ENCODE measurements at places on chromosomes 4 and X. TPM values are rescaled to one million over a fixed set of nuclear protein-coding genes. Genes with fewer than 3 reads are reported as not detected.

GPRIN3 gene
- total RNA-seq, result 0.94 TPM

F8A1 gene
- total RNA-seq, result 12.6 TPM

PDLIM5 gene
- 48.8 TPM for total RNA-seq

ZAR1 gene
- 0.23 TPM for total RNA-seq

CHRNA9 gene
- total RNA-seq, result not detected

DDX60 gene
- total RNA-seq, result 16.7 TPM

TKTL1 gene
- total RNA-seq, result not detected

SLC34A2 gene
- 1.6 TPM for total RNA-seq

PNPLA4 gene
- total RNA-seq, result 9.2 TPM

ASB9 gene
- 9.6 TPM for total RNA-seq

VEGFC gene
- total RNA-seq, result 11.0 TPM

ARMCX2 gene
- 29.4 TPM for total RNA-seq

DOK7 gene
- total RNA-seq, result 0.51 TPM

ADGRL3 gene
- 0.14 TPM for total RNA-seq

NAT8L gene
- total RNA-seq, result 2.0 TPM

CHRDL1 gene
- 56.2 TPM for total RNA-seq

MORF4L2 gene
- 369 TPM for total RNA-seq

WDR17 gene
- 0.17 TPM for total RNA-seq

FMR1NB gene
- not detected for total RNA-seq

JAKMIP1 gene
- total RNA-seq, result not detected

SUPT20HL1 gene
- not detected for total RNA-seq

AREG gene
- 149 TPM for total RNA-seq

CLGN gene
- total RNA-seq, result 7.7 TPM

EFHC2 gene
- 0.81 TPM for total RNA-seq

FAT4 gene
- total RNA-seq, result 0.58 TPM

PIM2 gene
- total RNA-seq, result 13.1 TPM

NLRP2B gene
- total RNA-seq, result not detected

AR gene
- total RNA-seq, result not detected

ZCCHC18 gene
- 0.63 TPM for total RNA-seq

USP51 gene
- 0.80 TPM for total RNA-seq

ARHGEF9 gene
- total RNA-seq, result 9.3 TPM

Measured in epithelial cell of proximal tubule (primary cell).